M059J (cell line): ENCODE measurements at places on chromosomes 3 and 15.

GRCh38 chr15:76158815-76159214, 99.0 kb downstream of the TMEM266 start:
- no peak for DNase-seq

- peak; percentile 28 for DNase-seq
These were observed 38.7 kb upstream of the CSPG5 start for GRCh38 chr3:47617086-47618010.

GRCh38 chr3:124044956-124045355, 53.0 kb upstream of the ROPN1 start:
- no peak for DNase-seq

DNA sequence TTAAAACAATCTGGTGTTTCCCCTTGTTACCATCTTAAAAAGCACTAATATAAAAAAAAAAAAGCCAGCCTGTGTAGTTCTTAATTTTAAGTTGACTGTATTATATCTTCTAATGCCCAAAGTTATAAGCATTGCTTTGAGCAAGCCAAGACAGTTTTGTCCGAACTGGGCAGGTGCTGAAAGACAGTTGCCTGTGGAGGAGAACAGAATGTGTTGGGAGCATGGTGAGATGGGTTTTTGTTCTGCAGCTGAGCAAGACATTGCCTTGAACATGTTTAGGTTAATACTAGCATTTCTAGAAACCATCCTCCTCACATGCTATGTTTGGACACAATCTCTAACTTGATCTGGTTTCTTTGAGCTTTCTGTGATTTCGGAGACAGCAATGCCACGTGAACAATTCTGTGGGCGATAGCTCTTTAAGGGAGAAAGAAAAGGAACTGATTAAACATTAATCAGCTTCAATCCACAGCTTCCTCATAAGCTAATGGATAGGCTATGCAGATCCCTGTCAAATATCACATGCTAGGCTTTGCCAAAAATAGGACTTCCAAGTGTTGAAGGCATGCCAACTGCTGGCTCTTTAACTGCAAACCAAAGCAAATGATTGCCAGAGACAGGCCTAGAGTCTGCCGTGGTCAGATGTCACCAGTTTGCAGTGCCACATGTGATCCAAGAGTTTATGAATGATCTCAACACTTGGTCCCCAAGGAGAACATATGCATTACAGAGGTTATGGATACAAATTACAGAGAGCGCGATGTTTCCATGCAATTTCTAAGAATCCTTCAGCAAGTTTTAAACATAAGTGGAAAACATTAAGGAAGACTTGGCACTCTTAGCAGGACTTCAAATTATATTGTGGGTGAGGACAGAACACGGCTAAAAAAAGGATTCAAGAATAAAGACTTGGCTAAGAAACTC, 428.1 kb downstream of the ROBO2 start:
- DNase-seq, result no peak

DNA sequence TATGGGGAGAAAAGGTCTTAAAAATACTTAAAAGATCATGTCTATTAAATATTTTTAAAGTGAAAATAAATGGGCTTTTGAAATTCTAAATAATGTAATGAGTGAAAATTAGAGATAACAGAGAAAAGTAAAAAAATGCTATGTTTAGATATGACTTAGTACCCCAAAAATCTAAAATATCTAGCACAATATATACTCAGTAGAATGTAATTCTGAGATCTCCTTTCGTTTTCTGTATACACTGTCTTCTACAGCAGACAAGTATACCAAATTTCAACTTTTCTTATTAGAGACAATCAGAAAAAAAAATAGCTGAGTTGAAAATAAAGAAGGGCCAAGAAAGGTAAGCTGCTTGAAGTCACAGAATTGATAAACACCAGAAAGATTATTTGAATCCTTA, 140.8 kb downstream of the ADAM10 start:
- no peak for DNase-seq

GRCh38 chr3:160869825-160870224, 113.8 kb downstream of the PPM1L start:
- peak; percentile 74 for DNase-seq

DNA sequence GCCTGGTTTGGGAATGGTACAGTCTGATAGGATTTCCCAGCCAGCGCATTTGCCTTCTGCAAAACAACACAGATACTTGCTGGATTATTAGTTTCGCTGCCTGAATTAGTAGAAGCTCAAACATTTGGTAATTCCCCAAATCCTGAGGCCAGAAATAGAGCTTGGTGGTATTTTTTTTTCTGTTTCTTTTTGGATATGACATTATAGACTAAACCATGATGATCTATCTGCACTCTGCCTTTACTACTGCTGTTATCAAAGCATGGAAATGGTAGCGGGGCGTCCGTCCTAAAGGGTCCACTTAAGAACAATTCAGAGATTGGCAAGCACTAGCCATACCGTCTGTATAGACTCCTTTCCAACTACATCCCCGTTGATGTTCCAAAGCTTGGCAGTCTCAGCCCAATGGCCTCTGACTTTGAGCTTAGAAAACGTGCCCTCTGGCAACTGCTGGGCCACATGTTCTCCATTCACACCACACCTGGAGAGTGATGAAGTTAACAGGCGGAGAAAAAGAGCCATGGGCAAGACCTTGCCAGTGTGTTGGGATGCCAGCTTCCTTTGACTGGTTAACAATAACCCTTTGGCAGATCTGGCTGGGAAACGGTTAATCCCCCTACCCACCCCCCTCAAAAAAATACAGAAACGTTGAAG, 241.0 kb upstream of the NR2F2 start:
- no peak for DNase-seq

DNA sequence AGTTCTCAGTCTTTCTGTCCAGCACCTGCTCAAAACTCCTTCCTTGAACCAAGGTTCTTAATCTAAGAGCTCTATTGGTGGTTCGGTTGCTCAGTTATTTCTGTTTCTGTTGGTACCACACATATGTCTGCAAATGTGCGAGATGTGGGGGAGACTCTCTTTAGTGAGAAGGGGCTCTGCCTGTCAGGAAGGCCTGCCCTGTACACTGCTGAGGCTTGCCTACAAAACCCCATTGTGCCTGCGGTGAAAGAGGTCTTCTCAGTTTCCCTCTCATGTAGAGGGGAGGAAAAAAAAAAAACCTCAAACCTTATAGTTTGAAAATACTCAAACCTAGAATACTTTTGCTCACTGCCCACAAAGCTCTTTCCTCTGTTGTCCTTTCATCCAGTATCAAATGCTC, 142.4 kb downstream of the CLSTN2 start:
- DNase-seq, result no peak

GRCh38 chr3:115571413-115571812, 51.9 kb upstream of the GAP43 start:
- peak; percentile 6 for DNase-seq

GRCh38 chr3:134365766-134366065, 8.5 kb downstream of the AMOTL2 start:
- no peak for DNase-seq
